ENCODE measurements at places on chromosomes 13 and 19.

GRCh38 chr13:101144808-101145419, 271.4 kb downstream of the NALCN start:
- DNase-seq, result peak; percentile 74

DNA sequence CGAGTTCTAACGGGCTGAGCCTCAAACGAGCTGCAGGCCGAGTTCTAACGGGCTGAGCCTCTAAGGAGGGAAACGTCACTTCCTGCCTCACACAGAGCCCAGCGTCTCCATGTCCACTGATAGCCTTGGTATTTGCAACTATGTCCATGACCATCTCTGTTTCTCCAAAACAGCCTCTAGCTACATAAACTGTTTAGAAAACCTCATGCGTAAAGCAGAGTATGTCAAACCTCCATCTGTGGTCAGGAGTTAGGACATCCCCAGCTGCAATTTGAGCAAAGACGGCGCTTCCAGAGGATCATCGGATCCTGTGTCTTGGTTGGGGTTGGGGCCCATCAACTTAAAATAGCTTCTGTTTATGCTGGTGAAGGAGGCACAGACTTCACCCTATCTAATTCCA, 20.8 kb downstream of the RASA3 start:
- no peak for DNase-seq

GRCh38 chr19:48963371-48964204, 1.5 kb upstream of the FTL start:
- peak; percentile 81 for DNase-seq

DNA sequence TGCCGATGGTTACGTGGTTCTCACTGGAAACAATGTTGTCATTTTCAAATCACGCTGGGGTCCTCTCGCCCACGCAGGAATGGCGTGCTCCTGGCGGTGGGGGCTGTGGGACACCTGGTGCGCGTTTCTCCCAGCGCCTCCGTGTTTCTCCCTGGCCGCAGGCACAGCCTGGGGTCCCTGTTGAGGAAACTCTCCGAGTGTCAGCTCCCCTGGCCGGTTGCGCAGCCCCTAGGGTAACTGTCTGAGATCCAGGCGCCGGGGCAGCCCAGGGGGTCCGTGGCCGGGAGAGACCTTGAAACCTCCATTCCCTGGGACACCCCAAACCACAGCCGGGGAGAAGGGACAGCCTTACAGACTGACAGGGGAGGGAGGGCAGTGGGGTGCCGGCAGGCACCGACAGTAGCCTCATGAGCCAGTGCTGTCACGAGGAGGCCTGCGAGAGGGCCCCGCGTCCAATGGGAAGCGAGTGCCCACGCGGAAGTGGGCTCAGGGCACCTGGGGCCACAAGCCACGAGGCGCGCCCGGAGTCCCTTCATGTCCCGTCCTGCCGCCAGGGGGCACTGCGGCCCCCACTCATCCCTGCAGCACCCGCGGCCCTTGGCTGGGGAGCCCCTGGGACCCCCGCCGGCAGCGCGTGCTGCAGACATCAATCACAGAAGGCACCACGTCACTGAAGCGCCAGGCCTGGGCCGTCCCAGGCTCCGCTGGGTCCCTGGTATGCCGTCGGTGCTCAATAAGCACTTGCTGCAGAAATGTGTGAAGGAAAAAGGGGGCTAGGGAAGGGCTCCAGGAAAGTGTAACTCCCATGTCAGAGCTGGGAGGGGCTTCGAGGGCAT, 9.5 kb downstream of the ADAMTSL5 start:
- peak; percentile 68 for DNase-seq

- DNase-seq, result no peak
Observed at GRCh38 chr13:69910800-69911199, 196.8 kb upstream of the ATXN8OS start.

DNA sequence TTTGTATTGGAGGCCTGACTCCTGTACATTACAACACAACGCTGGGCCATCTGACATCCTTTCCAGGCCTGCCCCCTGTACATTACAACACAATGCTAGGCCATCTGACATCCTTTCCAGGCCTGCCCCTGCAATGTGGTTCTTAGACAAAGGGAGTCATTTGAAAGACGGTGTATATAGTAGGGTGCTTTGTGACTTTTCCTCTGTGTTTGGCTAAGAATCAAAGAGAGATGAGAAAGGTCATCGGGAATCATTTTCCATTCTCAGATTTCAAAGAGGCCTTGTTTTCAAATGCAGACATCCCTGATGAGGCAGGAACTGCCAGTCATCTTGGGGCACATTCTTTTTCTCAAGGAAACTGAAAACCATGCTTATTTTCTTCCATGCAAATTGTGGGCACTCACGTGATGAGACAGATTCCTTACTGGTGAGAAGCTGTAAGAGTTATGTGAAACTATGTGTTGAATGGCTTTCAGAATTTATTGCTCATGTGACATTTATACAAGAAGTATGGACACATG, 551.6 kb downstream of the MYO16 start:
- DNase-seq, result no peak

DNA sequence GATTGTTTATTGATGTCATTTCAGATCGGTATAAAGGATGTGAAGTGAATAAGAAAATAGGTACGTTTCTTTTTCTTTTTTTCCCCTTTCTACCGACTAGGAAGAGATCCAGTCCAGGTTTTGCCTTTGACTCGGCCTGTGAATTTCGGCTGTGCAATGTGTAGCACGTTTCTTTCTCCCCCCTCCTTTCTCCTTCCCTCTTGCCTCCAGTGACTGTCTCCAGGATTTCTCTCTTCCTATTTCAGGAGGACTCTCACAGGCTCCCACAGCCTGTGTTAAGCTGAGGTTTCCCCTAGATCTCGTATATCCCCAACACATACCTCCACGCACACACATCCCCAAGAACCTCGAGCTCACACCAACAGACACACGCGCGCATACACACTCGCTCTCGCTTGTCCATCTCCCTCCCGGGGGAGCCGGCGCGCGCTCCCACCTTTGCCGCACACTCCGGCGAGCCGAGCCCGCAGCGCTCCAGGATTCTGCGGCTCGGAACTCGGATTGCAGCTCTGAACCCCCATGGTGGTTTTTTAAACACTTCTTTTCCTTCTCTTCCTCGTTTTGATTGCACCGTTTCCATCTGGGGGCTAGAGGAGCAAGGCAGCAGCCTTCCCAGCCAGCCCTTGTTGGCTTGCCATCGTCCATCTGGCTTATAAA, at the start of gene GPC6:
Gene GPC6 (plus strand): TSS at position 185 of the 657 bp plus-strand sequence.
- DNase-seq, result peak; percentile 29
